ENCODE measurements at places on chromosomes 16 and 17.
A peak's percentile ranks its signal among the peaks of the same experiment; 100 is the strongest.

DNA sequence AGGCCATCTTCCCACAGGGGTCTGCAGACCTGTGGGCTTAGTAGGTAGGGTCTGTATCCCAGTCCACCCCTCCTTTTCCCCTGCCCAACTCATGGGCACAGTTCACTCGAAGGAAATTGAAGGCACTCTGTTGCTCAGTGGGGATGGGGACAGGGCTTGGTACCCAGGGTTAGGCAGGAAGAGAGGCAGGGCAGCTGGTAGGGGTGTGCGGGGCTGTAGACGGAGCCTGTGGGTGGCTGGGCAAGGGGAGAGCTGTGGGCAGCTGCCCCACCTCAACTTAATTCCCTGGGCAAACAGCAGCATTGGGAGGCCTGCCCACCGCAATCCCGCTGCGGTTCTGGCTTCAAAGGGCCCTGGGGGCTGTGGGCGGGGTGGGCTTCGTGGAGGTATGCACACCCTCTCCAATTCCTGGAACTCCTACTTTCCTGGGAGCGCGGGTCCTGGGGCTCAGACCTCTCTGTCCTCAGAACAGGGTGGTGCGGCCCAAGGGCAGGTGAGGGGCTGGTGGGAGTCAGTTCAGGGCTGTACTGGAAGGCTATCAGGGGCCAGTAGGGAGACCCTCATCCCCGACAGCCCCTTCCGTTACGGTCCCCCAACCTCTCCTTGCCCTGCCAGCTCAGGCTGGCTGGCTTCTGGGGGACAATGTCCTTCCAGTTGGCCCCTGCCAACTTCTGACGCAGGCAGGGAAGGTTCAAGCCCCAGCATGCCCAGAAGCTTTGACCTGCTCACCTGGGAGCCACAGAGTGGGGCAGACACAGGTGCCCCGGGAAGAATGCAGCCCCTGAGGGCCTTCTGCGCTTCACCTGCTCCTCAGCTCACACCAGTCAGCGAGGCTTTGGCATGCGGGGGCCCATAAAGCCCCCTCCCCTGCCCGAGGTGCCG, 9.1 kb downstream of the FOXJ1 start:
- no peaks in the 10 kb centered on the region for H3K27me3 ChIP-seq
- H3K4me1 ChIP-seq, result peaks cover 5% of the 10 kb centered on the region
- H3K4me3 ChIP-seq, result peak overlapping the region; percentile 24
- no peaks in the 10 kb centered on the region for H3K36me3 ChIP-seq
- no peak for DNase-seq

DNA sequence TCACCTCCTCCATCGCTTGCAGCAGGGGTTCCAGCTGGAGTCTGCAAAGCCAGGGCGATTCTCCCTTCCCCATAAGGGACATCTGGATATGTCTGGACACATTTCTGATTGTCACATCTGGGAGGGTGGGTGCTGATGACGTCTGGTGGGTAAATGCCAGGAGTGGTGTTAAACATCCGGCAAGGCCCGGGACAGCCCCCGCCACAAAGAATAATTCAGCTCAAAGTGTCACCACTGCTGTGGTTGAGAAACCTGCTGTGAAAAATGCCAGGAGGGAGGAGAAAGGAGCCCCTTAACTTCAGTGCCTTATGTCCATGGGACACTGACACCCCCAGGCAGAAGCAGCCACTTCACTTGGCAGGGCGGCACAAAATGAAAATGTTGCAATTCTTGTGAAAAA, 179.4 kb upstream of the SDK2 start:
- H3K27ac ChIP-seq, result no peak overlapping the region
- DNase-seq, result no peak
- H3K4me1 ChIP-seq, result peaks cover 18% of the 10 kb centered on the region
- H3K27me3 ChIP-seq, result no peaks in the 10 kb centered on the region

DNA sequence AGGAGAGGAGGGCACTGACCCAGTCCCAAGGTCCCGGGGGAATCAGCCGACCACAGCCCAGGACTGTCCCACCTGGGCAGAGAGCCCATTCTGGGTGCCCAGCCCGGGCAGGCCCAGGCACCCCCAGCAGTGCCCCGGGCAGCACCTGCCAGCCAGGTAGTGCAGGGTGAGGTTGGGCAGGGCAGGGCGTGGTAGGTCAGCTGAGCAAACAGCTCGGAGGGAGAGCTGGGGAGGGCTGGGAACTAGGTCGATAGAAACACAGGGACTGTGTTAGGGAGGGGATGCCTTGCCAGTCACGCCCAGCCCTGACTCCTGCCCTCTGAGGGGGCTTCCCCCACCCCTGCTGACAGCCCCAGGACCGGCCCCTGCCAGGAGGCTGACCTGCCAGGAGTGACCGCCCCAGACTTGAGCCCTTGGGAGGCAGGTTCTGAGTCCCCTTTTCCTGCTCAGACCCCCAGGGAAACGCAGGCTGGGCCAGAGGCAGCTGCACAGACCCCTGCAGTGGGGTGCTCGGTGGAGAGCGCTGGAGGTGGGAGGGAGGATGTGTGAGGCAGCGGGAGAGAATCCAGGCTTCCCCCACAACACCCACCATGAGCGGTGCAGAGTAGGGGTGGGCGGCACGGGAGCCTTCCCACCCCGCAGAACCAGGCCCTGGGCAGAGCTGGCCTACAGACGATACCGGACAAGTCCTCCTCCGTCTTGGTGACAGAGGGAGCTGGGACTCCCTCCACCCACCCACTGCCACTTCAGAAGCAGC, 4.7 kb downstream of the HS3ST6 start:
- H3K36me3 ChIP-seq, result no peaks in the 10 kb centered on the region
- peak overlapping the region; percentile 39 for H3K27ac ChIP-seq
- DNase-seq, result no peak
- H3K27me3 ChIP-seq, result peaks cover 16% of the 10 kb centered on the region

DNA sequence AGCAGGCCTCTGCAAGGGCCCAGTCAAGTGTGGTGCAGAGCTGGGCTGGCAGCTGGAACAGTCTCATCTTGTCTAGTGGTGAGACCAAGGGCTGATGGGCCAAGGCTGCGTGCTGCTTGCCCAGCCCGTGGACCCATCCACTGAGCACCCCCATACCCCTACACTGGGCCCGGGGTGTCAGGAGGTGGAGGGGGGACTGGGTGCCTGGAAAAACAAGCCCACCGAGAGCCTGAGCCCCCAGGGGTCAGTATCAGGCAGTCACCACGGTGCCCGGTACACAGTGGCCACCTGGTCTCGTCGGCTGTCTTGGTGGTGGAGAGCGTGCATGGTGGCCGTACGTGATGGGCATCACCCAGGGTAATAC, 238.3 kb downstream of the SEC14L1 start:
- no peak overlapping the region for H3K4me3 ChIP-seq
- DNase-seq, result no peak
- H3K36me3 ChIP-seq, result peaks cover 5% of the 10 kb centered on the region
- peaks cover 95% of the 10 kb centered on the region for H3K4me1 ChIP-seq

DNA sequence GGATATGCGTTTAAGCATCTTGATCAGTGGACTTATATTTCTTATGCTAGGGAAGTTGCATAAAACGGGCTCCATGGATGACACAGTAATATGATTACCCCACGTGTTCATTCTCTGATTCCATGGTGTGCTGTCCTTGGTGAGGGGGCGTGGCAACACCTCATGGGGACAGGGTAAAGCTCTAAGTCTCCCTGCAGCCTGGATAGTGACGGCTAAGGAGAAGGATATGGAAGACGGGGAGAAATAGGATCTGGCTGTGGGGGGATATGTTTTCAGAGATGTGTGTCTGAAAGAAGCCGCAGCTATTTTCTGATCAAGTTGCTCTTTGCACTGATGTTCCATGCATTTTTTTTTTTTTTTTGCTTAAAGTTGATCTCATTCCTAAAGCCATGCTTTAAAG, 84.3 kb downstream of the MARCHF10 start:
- no peaks in the 10 kb centered on the region for H3K36me3 ChIP-seq
- H3K4me1 ChIP-seq, result peaks cover 4% of the 10 kb centered on the region
- H3K4me3 ChIP-seq, result no peak overlapping the region

- no peaks in the 10 kb centered on the region for H3K36me3 ChIP-seq
- no peaks in the 10 kb centered on the region for H3K27me3 ChIP-seq
- no peak overlapping the region for H3K4me3 ChIP-seq
- no peaks in the 10 kb centered on the region for H3K4me1 ChIP-seq
- no peak overlapping the region for H3K27ac ChIP-seq
- no peak for DNase-seq
Measured at GRCh38 chr17:32976605-32977004, 15.0 kb upstream of the SPACA3 start.

GRCh38 chr16:64925166-64925565, 196.7 kb downstream of the CDH11 start:
- H3K27me3 ChIP-seq, result no peaks in the 10 kb centered on the region
- H3K36me3 ChIP-seq, result no peaks in the 10 kb centered on the region
- H3K4me3 ChIP-seq, result no peak overlapping the region
- DNase-seq, result no peak
- H3K4me1 ChIP-seq, result no peaks in the 10 kb centered on the region

- H3K27ac ChIP-seq, result no peak overlapping the region
- no peaks in the 10 kb centered on the region for H3K4me1 ChIP-seq
- no peaks in the 10 kb centered on the region for H3K27me3 ChIP-seq
- no peaks in the 10 kb centered on the region for H3K36me3 ChIP-seq
Measured at GRCh38 chr16:64138006-64138405, 983.9 kb downstream of the CDH11 start.

- H3K36me3 ChIP-seq, result no peaks in the 10 kb centered on the region
- no peak for DNase-seq
- H3K27ac ChIP-seq, result no peak overlapping the region
- H3K27me3 ChIP-seq, result no peaks in the 10 kb centered on the region
- H3K4me1 ChIP-seq, result peaks cover 5% of the 10 kb centered on the region
Measured at GRCh38 chr16:88086571-88087516, 135.6 kb downstream of the BANP start.

Measured in upper lobe of left lung (tissue), 6 donors.